Bladder microvascular endothelial cell (primary cell): ENCODE measurements at places on chromosomes 3 and 15. TPM values are rescaled to one million over a fixed set of nuclear protein-coding genes. Genes with fewer than 3 reads are reported as not detected.

Gene PPP1R14D
- total RNA-seq, result not detected in 2 replicates

Gene CLDN18
- not detected in 2 replicates for total RNA-seq

Gene CPLX3
- not detected in 2 replicates for total RNA-seq

Gene MAN2C1
- total RNA-seq, result 92.8 and 163 TPM in 2 replicates

Gene QTRT2
- total RNA-seq, result 29.8 and 65.4 TPM in 2 replicates

Gene WDR72
- not detected in 2 replicates for total RNA-seq

Gene TNFAIP8L3
- total RNA-seq, result 9.7 and 46.1 TPM in 2 replicates

Gene ATOSA
- 56.2 and 101 TPM in 2 replicates for total RNA-seq

Gene AADACL2
- not detected in 2 replicates for total RNA-seq

Gene GPR171
- total RNA-seq, result not detected in 2 replicates

Gene BUB1B
- total RNA-seq, result 20.4 and 21.2 TPM in 2 replicates

Gene EPHB3
- total RNA-seq, result under 0.01 TPM in 2 replicates

Gene RASL12
- total RNA-seq, result 0.16 TPM in 1 of 2 replicates, not detected in the other

Gene ALS2CL
- 9.9 and 18.5 TPM in 2 replicates for total RNA-seq

Gene CASR
- total RNA-seq, result not detected in 2 replicates

Gene TMEM207
- not detected in 2 replicates for total RNA-seq

Gene MYL3
- total RNA-seq, result not detected in 2 replicates

Gene PLSCR2
- 0.31 TPM in 1 of 2 replicates, not detected in the other for total RNA-seq

Gene HYAL1
- total RNA-seq, result 7.2 and 7.6 TPM in 2 replicates

Gene DUOXA2
- not detected in 2 replicates for total RNA-seq

Gene CHRM5
- 0.31 TPM in 1 of 2 replicates, not detected in the other for total RNA-seq

Gene SNTN
- total RNA-seq, result not detected in 2 replicates

Gene ACKR4
- total RNA-seq, result 0.49 and 0.50 TPM in 2 replicates

Gene TRIM71
- under 0.01 TPM in 1 of 2 replicates, not detected in the other for total RNA-seq

Gene CBLB
- 7.3 and 32.1 TPM in 2 replicates for total RNA-seq

Gene GOLGA8T
- 0.13 TPM in 1 of 2 replicates, not detected in the other for total RNA-seq

Gene CEMIP
- total RNA-seq, result 0.32 and 0.50 TPM in 2 replicates

Gene MLH1
- 38.1 and 39.8 TPM in 2 replicates for total RNA-seq

Gene P4HTM
- total RNA-seq, result 14.2 and 18.0 TPM in 2 replicates

Gene TWF2
- 111 and 129 TPM in 2 replicates for total RNA-seq

Gene ADAMTSL3
- under 0.01 and 9.2 TPM in 2 replicates for total RNA-seq

Gene DISP2
- total RNA-seq, result under 0.01 and 0.38 TPM in 2 replicates

Gene ROPN1
- not detected in 2 replicates for total RNA-seq

Gene IL12A
- 0.76 and 0.81 TPM in 2 replicates for total RNA-seq

Gene USP50
- 0.69 TPM in 1 of 2 replicates, not detected in the other for total RNA-seq

Gene C3orf80
- not detected in 2 replicates for total RNA-seq

Gene ARL6IP5
- 59.4 and 75.3 TPM in 2 replicates for total RNA-seq

Gene KCNMB3
- 2.1 and 4.6 TPM in 2 replicates for total RNA-seq

Gene AVEN
- total RNA-seq, result 21.0 and 25.7 TPM in 2 replicates

Gene COLQ
- 0.16 and 1.7 TPM in 2 replicates for total RNA-seq

Gene GJD2
- not detected in 2 replicates for total RNA-seq

Gene PYDC2
- not detected in 2 replicates for total RNA-seq

Gene DPPA4
- total RNA-seq, result not detected in 2 replicates

Gene CFAP44
- total RNA-seq, result 0.97 and 4.0 TPM in 2 replicates

Gene PRTG
- total RNA-seq, result 1.8 and 3.9 TPM in 2 replicates

Gene PPARG
- total RNA-seq, result 9.4 and 101 TPM in 2 replicates

Gene FILIP1L
- 18.9 and 104 TPM in 2 replicates for total RNA-seq

Gene MEIS2
- total RNA-seq, result 9.7 and 23.3 TPM in 2 replicates

Gene GP5
- 0.06 TPM in 1 of 2 replicates, not detected in the other for total RNA-seq

Gene IRAK2
- total RNA-seq, result 22.5 and 44.3 TPM in 2 replicates

Gene RTP1
- not detected in 2 replicates for total RNA-seq

Gene AADAC
- 0.32 TPM in 1 of 2 replicates, not detected in the other for total RNA-seq

Gene ANKRD63
- total RNA-seq, result not detected in 2 replicates

Gene FBXL22
- 0.16 TPM in 1 of 2 replicates, not detected in the other for total RNA-seq
